ENCODE measurements at places on chromosomes 16 and 17.

- no peak for DNase-seq
Measured at GRCh38 chr17:82702231-82702927, 3.9 kb upstream of the RAB40B start.

DNA sequence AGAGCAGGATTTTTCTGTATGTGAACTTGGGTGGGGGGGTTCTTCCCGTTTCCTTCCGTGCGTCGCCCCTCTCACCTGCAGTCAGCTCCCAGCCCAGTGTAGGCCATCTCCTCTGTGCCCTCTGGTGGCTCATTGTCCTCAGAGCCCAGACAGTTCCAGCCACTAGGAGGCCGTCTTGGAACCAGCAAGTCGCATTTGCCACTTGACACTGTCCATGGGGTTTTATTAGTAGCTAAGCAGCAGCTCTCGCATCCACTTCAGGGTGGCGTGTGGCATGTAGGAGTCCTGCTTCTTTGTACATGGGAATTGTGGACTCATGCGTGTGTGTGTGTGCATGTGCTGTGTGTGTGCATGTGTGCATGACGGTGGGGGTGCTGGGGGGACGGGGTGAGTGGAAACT lies 74.0 kb downstream of the SEC14L1 start:
- no peak for DNase-seq

GRCh38 chr17:7363311-7363710 lies 8.4 kb downstream of the TMEM95 start:
- DNase-seq: no peak

DNA sequence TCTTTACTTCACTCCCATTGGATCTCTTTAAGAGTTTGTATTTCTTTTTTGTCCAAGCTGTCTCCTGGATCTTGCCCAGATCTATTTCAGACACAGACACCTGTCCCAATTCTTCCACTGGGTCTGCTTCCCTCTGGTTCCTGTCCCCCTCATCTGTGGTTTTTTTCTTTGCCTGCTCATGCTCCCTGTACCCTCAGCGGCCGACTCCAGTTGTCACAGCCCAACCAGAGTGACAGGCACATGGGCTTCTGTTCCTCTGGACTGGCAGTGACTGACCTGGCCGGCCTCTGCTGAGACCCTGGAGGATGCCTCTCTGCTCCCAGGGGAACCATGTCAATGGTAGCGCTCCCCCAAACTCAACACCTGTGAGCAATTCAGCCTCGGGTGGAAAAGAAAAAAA lies 142.6 kb downstream of the WSCD1 start:
- no peak for DNase-seq

- no peak for DNase-seq
Measured at GRCh38 chr17:68777856-68778694, 176.9 kb upstream of the FAM20A start.

DNA sequence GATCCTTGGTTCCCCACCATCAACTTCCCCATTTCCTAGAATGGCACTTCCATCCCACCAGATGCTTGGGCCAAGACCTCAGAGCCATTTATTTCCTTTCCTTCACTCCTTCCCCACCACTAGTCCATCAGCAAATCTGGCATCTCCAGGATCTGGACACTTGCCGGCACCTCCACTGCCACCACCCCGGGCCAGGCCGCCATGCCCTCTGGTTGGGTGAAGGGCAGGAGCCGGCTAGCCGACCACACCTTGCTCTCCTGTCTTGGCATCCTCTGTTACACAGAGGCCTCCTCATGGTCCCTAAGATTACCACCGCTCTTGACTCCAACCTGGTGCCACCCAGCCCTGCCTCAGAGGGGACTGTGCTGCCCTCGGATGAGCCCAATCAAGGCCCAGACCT lies 104.5 kb downstream of the RMI2 start:
- DNase-seq: no peak
